Activated naive CD4-positive, alpha-beta T cell (primary cell): ENCODE measurements at places on chromosomes 11 and 22.

DNA sequence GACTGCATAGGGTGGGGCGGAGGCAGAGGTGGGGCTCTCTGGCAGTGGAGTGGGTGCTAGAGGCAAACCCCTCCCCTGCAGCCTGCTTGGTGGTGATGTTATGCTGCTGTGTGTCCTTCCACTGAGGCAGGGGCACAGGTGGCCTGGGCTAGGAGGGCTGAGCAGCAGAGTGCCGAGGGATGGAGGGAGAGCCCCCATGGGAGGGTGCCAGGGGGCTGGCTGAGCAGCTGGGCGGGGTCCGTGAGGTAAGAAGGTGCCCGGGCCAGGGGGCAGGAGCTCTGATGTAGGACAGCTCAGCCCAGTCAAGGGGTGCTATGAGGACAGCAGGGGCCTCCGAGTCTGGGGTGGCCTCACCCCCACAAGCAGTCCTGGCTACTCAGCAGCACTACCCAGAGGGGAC is 4.2 kb downstream of the CLDN5 start:
- DNase-seq: no peak

DNA sequence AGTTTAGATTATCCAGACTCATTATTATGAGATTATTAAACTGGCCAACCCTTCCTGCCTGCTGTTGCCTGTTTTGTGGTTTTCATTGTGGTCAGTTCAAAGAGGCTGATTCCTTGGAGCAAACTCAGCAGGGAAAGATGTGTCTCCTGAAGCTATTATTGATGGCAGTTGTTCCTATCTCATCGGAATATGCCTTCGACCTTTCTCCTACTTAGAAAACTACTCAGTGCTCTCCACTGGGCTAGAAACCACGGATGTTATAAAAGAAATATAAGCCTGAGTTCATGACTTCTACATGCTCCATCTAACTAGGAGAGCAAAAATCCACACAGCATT is 80.2 kb upstream of the NAV2 start:
- DNase-seq: no peak

DNA sequence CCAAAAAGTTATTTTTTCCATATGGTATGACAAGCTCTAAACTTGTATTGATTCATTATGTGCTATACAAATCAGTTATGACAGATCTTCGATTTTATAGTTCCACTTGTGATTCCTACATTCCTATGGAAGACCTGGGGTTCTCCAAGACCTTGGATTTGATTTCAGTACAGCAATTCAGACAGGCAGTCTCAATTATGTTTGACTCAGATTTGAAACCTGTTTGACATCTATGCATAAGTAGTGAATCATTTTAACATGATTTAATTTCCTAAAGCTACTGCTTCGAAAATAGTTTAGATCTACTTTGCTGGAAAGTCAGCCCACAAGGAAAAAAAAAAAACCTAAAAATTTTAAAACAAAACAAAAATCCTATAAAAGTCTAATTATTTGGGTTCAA is 820.4 kb downstream of the LUZP2 start:
- DNase-seq: no peak

DNA sequence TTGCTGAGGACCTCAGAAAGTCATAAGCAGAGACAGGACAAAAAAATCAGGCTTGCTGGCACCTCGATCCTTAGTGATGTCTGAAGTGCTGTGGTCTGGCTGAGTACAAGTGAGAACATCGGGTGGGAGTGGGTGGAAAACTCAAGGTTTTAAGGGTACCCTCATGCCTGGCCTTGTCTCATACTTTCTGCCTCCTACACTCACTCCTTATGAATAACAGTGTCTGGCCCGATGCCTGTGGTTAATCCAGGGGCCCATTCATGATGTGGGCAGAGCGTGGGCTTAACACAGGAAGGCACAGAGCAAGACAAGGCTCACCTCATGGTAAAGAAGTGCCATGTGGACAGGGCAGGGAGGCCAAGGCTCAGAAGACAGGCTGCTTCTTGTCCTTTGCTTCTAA is 11.0 kb upstream of the UCP3 start:
- DNase-seq: no peak

DNA sequence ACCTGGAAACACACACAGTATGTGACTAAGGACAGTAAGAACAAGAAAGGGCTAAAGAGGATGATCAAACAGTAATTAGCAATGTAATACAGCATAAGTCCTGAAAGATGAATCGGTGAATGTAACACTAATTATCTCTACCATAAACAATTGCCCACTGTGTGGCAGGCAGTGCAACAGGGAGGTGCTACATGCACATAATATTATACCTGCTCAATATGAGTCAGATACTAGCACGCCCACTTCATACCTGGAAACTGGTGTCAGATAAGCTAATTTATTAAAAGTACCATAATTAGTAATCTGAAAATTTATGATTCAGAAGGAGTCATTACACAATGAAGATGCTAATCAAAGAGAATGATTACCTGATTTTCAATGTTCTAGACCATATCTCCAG is 14.9 kb downstream of the CASP12 start:
- DNase-seq: no peak

GRCh38 chr11:8230178-8230859 is 33.4 kb downstream of the LMO1 start:
- DNase-seq: no peak

DNA sequence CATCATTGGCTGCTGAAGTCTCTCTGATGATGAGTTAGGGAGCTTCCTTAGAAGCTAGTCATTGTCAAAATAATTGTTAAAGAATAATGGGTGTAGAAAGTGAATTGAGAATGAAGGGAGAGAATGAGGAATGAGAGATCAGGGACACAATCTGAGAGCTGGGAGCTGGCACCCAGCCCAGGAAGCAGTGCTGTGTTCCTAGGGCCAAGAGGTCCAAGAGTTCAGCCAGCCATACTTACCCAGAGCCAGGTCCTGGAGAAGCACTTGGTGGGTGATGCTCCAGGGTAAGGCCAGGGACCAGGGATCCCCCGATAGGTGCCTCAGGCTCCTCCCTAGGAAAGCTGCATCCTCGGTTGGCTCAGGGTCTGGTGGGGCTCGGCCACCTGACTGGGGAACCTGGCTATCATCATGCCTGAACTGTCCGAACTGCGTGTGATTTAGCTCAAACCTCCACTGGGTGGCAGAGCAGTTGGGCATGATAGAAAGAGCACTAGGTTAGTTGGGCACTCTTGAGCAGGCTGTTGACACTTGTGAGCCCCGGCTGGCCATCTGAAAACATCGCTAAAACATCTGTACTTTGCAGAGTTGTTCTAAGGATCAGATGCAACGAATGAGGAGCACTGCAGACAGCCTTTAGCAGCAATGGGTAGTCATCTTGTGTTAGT is 123.9 kb upstream of the NCAM1 start:
- DNase-seq: no peak

- no peak for DNase-seq
Observed at GRCh38 chr11:92376146-92376599, 151.6 kb downstream of the FAT3 start.

- DNase-seq: no peak
Observed at GRCh38 chr11:33564856-33565453, 135.7 kb downstream of the C11orf91 start.

DNA sequence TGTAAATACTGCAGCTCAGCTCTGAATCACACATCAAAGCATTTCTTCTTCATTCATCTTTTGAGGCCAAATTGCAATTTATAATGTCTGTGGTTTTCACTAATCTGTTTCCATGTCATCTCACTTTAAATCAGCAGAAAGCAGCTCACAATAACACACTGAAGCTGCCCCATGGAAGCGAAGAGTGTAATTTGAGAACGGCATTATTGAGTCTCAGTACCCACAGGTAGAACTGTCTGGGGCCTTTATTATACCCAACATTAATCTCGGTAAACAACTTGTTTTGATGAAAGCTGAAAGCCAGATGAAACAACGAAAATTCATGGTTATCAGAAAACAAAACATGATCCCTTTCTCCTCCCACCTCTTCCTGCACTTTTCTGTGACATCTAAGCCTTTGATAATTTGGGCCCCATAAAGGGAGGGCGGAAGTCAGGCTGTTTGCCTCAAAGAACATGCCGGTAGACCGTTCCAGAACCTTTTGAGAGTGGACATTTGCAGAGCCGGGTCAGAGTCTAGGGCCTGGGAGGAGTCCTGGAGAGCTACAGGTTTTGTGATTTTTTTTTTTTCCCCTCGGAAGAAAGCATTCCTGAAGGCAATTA is 68.2 kb upstream of the SESN3 start:
- DNase-seq: no peak

- no peak for DNase-seq
Observed at GRCh38 chr11:108144615-108145014, 23.2 kb downstream of the ACAT1 start.

DNA sequence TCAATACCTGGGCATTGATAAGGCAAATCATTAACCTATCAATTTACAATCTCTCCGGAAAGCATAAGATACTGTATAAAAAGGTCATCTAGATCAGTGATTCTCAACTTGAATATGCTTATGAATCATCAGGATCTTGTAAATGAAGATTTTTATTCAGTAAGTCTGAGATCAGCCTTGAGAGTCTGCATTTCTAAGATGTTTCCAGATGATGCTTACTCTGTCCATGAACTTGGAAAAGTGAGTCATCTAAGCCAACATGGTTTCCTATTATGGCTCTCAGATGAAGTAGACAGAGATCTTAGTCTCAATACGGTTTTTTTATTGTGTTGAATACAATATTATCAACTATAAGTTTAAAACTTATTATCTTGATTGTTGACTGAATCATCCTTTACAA is 226.4 kb upstream of the KIRREL3 start:
- no peak for DNase-seq

GRCh38 chr22:30921108-30921507 is 47.5 kb downstream of the MORC2 start:
- no peak for DNase-seq

- peak; percentile 77 for DNase-seq
Observed at GRCh38 chr22:49970528-49971231, 10.1 kb downstream of the PIM3 start.

GRCh38 chr11:113419454-113420003 is 31.9 kb downstream of the ANKK1 start:
- DNase-seq: no peak

DNA sequence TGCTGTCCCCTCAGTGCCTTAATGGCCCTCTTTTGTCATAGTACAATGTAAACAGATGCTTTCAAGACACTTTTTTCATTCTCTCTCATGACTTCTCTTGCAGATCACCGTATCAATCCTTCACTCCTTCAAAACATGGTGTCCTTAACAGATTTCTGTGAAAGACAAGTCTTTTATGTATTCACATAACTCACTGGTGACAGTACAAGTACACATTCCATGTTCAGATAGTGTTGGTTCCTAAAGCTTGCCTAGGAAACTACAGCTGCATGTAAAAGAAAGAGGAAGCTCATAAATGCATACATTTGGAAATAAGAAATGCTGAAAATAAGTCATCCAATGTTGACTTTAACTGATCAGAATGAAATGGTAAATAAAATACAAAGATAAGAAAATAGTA is 5.0 kb upstream of the OR52E6 start:
- DNase-seq: no peak

- DNase-seq: no peak
Observed at GRCh38 chr22:29348956-29349355, 33.5 kb upstream of the RASL10A start.

- no peak for DNase-seq
Observed at GRCh38 chr22:23242473-23243001, 62.2 kb downstream of the BCR start.

- DNase-seq: no peak
Observed at GRCh38 chr11:65045728-65046127, 4.7 kb downstream of the SAC3D1 start.

DNA sequence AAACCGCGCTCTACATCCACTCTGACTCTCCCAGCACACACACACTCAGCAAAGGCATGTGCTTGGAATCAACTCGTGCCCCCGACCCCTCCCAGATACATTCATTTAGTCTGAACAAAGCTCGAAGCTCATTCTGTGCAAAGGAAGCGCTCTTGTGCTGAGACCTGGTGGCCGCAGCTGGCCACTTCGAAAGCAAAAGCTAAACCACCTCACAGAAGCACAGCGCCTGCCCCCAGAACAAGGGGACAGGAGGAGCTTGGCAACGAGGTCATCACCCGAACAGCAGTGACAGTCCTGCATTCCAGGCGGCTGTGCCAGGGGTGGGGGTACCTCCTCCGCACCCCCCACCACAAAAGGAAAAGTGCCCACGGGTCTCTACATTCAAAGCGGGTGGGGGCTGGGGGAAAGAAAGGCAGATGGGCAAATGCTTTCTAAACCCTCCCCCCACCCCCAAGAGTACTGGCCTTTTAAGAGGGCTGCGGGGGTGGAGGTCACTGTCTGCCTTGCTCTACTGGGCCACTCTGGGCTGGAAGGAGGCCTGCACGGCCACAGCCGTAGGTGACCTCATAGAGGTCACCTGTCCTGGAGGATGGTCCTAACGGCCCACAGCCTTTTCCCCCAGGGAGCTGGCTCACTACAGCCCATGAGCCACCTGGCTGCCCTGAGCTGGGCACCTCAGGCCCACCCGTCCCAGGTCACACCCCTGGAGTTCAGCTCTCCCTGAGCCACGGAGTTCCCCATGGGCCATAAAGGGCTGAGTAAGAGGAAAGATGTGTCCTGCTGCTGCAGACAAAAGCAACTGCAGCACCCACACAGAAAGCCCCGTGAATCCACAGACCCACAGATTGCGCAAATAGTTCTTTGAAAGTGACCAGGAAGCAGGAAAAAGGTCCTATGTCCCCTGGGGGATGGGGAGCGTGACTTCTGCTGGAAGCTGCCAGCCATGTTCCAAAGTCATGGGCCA is 21.3 kb downstream of the CBX7 start:
- no peak for DNase-seq

- no peak for DNase-seq
Observed at GRCh38 chr11:9192561-9192960, 72.6 kb downstream of the DENND5A start.

DNA sequence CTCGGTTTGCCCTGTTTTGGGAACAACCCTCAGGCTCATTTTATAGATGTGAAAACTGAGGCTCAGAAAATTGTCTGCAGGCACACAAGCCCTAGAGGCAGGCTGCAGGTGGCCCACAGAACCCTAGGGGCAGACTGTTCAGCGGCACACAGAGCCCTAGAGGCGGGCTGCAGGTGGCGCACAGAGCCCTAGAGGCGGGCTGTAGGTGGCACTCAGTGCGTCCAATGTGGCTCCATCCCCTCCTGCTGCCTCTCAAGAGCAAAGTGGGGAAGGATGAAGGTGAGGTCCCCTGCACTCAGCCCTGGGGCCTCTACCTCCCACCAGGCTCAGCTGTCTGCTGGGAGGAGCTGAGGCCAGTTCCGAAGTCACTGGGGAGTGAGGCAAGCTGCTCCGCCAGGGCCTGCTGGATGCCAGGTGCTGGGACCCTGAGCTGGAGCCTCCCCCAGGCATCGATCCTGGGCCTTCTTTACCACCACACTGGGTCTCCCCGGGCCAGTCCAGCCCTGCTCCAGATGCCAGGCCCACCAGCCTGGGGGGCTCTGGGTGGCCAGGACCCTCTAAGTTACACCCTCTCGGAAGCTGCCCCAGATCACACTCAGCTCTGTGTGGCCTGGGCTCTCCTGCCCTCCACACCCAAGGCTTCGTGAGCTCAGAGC is 2.3 kb downstream of the ACY3 start:
- peak; percentile 41 for DNase-seq

- no peak for DNase-seq
Observed at GRCh38 chr11:112655371-112655770, 305.8 kb upstream of the NCAM1 start.

DNA sequence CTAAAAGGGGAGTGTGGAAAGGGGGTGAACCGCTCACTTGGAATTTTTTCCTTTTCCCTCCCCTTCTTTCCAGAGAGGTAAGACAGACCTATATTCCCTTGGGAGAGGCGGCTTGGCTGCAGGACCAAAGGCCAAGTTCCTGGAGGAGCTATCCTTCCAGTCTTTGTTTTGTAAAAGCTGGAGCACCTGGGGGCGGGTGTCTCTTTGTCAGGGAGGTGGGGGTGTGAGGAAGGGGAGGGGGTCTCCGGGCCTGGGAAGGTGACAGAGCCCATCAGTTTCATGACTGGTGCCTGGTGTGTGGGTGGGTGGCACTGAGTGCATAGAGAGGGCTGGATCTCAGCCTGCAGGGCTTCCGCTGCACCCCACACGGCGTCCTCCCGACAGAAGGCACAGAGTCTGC is 18.5 kb downstream of the PTPN5 start:
- no peak for DNase-seq
